Fibroblast of upper back skin (primary cell): ENCODE measurements at places on chromosomes 7 and 10.
A peak's percentile ranks its signal among the peaks of the same experiment; 100 is the strongest.

GRCh38 chr7:104848138-104848990 is 165.6 kb upstream of the KMT2E start:
- peak; percentile 51 for DNase-seq

GRCh38 chr7:132333301-132333700 is 243.0 kb downstream of the PLXNA4 start:
- DNase-seq = no peak

DNA sequence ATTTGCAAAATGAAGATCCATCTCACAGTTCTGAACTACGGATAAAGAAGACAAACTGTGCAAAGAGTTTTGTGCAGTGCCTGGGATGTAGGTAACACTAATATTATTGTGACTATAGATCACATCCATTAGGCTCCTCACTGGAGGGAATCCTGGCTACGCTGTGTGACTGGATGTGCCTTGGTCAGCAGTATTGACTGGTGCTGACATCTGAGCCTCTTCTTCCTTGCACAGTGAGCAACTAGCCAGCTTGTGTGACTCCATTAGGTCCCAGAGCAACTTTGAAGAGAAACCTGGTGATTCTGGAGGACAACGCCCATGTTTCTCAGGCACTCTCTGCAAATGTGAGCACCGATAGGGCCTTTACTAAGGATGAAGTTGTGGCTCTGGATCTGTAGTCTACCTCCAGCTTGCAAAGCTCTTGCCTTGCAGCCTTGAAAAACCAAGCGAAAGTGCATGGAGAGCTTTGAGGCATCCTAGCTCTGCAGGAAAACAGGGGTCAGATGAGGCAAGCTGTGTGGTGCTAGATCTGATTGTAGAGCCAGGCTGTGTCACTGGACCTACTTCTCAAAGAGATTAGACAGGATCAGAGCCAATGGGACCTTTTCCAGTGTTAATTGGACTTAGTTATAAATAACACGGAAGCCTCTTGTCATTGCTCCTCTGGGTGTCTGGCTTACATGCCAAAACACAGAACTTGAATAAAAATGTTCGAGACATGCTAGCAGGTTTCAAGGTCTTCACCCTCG is 303.6 kb upstream of the LYZL1 start:
- no peak for DNase-seq

- DNase-seq = no peak
Measured at GRCh38 chr7:47908720-47909119, 39.5 kb downstream of the PKD1L1 start.
